ENCODE measurements at places on chromosomes 12 and 14. TPM values are rescaled to one million over a fixed set of nuclear protein-coding genes. Genes with fewer than 3 reads are reported as not detected.

DNA sequence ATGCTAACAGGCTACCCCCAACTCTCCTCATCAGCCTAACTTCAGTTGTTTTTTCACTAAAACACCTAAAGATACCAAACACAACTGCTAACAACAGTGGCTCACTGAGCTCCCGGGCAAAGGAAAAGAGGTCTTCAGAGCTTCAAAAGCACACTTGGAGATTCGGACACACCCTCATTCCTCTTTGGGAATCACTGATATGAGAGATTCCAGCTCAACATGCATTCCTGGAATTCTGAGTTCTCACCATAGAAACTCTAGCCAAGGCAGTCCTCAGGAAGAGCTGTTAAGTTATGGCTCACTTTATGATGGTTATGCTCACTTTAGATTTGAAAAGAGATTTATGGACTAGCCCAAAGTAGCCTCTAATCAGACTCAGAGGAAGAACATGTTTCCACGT is 40.1 kb downstream of the STXBP6 start:
- DNase-seq = peak; percentile 64

- peak; percentile 29 for DNase-seq
These were observed 143.5 kb downstream of the PAX9 start for GRCh38 chr14:36805131-36805559.

DNA sequence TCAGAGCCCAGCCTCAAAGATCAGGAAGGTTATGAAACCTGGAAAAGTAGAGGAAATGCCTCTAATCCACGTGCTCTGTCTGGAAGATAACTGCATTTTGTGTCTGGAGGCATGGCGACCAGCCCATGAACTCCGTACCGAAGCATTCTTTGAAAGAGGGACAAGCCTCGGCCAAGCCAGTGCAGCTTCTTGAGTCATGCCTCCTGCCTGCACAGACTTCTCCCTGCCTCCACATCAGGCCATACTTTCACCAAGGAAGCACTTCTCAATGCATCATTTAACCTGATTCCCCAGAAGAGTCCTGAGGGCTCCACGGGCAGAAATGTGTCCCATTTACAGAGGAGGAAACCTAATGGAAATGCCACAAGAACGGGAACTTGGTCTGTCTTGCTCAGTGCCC is 3.4 kb downstream of the ACTN1 start:
- DNase-seq = no peak

GRCh38 chr12:53514628-53515290 is 7.5 kb upstream of the NPFF start:
- DNase-seq = no peak

GRCh38 chr12:48067250-48067938 is 38.5 kb downstream of the SENP1 start:
- no peak for DNase-seq

- DNase-seq = no peak
These were observed 42.2 kb upstream of the KTN1 start for GRCh38 chr14:55537782-55538181.

GRCh38 chr12:15899282-15899870 is 11.8 kb upstream of the DERA start:
- DNase-seq = peak; percentile 50

DNA sequence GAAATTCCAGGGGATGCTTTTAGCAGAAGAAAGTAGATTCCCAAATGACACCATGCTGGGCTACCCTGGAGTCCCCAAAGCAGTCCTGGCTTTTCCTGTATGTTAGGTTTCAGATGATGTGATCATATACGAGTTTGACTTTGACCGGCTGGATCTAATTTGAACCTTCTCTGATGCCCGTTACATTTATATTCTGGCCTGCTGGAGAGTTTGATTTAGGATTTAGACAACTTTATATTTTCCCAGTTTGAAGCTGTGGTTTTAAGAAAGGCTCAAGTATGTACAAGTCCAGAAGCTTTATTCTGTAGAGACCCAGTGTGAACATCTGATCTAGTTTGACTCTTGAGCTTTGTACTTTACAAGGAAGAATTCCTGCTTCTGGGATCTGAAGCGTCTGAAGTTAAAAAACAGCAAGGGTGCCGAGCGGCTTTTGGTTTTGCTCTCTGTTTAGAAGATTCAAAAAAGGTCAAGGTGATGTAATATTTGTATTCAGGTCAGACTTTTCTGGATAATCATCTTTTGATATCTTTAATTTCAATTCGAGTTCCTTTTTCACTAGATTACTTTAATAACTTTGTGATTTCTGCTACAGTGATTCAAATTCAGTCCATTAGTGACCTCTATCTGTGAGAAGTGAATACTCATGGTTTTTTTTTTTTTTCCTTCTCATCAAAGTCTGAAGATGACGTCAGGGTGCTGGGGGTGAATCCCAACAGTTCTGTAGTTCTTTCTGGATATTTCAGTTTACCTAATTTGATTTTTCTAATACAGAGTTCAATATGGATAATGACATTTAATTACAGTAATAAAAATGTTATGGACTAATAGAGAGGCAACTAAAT is 6.3 kb downstream of the FLRT2 start:
- DNase-seq = peak; percentile 50

DNA sequence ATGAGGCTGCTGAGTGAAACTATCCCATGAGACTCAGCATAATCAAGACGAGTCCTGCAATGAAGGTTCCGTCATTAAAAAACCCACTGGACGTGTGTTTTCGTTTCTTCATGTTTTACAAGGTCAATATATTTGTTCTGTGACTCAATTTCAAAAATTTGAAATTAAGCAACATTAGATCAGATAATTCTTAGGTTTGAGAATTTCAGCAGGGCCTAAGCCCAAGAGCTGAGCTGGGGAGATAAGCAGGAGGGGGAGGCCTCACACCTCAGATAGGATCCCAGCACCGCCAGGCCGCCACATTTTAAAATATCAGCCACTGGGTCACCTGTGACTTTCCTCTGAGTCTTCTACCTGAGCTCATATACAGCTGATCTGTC is 13.3 kb downstream of the STX2 start:
- DNase-seq = no peak

DNA sequence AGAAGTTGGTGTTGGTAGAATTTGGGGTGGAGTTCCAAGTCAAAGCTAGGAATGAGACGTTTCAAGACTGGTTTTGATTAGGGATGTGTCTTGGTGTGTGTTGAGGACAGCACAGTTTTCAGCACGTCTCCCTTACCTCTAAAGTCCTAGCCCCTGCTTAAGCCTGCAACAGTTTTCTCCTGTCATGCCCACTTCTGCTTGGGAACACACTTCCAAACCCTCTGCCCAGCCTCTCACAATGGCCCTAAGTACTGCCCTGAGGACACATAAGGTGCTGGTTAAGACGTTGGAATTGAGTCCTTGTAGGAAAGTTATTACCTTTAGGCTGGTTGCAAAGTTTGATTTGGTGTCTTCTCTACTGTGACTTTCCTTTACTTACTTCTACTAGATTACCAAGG is 710 bp upstream of the BMAL2 start:
- no peak for DNase-seq

- peak; percentile 67 for DNase-seq
These were observed 2.6 kb downstream of the DIO3 start for GRCh38 chr14:101563654-101564443.

DNA sequence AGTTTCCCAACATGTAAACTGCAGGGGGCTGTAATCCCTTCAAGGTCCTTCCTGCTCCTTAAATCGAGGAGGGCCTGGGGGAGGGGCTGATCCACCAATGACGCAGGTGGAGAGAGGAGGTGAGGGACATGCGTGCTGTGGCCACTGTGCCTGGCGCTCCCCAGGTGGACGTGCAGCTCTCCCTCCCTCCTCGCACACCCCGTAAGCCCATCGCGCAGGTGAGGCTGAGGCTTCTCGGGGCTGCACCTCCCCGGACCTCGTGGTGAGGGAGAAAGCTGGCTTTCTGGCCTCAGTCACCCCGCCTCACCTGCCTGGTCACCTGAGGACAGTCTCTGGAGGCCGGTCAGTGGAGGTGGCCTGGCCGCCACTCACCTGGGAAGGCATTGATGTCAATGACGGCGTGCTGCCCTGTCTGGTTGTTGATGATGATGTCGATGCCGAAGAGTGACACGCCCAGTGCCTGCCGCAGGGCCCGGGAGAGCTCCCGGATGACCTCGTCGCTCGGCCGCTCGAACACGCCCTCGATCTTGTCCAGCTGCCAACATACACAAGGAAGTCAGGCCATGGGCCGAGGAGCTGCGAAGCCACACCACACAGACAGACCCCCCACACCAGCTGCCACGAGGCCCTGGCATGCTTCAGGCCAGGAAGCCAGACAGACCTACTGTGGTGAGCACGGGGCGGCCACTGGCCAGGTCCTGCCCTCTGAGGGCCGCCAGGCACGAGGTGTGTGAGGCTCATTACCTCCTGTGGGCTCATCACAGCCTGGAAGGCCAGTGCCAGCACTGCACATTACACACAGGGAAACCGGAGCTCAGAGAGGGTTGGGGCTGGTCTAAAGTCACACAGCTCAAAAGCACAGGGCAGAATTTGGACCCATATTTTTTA is 23.3 kb downstream of the CHGA start:
- no peak for DNase-seq

- peak; percentile 12 for DNase-seq
These were observed 9.2 kb downstream of the GLIPR1 start for GRCh38 chr12:75489613-75490210.

DNA sequence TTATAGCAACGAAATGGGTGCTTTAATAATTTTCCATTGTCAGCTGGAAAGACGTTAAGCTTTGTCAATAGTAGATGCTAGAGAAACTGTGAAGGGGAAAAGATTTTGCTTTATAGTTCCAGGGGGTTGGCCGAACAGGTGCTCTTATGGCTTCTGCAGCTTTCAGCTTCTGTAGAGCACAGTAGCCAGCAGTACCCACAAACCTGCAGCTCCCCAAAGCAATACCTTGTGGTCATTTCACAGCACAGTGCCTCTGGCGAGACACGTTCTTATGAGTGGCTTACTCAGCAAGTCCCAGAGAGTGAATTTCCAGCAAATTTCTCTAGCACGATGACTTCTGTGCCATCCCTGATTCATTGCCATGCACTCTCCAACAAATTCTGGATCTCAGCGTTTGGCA is 416.3 kb upstream of the ATP2B1 start:
- DNase-seq = no peak

DNA sequence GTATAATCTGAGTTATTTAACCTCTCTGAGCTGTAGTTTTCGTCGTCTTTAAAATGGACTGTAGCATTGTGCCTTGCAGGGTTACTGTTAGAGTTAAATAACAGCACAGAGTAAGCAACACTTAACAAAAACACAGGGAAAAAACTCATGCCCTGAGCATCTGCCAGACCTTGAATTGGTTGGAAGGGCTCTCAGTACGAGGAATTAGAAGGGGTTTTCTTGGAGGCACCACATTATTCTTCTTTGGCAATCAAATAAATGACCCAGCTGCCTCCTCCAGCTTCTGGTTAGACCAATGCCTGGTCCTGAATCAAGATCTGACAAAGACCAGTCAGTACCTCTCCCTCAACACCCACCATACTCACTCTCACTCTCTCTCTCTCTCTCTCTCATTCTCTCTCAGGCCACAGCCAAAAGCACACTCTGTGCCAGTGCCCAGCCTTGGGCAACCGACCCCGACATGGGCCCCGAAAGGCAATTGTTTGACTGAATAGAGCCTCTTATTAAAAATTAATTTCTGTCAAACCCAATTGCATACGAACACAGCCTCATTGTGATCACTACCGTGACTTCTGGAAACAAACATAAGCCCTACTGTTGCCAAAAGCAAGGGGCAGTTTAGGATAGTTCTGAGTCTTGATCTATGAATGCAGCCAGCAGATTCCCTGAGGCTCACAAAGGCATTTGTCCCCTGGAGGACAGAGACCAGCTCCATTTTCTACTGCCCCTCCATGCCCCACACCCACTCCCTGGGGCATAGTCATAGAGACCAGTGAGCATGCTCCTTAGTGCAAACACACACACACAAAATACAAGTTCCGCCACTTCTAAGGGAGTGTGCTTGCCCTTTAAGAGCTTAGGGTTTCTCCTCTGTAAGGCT is 23.9 kb downstream of the DUSP6 start:
- no peak for DNase-seq

- DNase-seq = no peak
These were observed 51.9 kb downstream of the GALNT9 start for GRCh38 chr12:132277374-132277941.

DNA sequence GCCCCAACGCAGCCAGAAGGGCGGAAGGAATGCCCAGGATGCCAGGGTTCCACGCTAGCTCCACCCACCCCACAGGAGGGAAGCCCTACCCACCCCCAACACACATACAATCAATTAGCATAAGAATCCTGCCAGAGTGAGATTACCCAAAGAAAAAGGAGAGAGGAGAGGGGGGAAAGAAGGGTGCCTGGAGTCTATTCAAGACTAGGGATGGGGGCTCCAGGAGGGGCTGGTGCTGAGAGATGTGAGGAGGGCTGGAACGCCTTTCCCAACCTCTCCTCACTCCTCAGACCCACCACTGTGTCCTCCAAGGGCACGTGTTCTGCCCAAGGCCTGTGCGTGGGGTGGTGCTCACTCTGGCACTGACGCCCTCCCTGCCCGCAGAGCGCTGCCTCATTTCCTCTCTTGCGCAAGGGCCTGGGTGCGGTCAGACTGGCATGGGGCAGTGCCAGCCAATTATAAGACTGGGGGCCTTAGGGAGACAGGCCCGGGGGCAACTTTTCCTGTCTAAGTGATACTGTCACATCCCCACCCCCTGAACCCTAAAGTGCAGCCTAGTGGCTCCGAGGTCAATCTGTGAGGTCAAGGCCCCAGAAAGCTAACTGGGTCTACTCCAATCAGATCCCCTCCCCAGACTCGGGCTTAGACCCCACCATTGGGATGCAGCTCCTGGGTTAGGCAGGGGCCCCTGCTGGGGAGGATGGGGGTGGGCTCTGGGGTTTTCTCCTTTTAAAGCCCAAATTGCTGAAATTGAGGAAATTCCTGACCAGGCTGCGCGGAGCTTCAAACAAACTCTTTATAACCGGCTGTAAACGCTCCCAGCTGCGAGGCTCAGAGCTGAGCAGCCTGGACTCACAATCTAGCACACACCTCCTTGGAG is 10.2 kb upstream of the ITGB7 start:
- DNase-seq = peak; percentile 96

GRCh38 chr12:82650627-82651337 is 35.9 kb upstream of the TMTC2 start:
- no peak for DNase-seq

- no peak for DNase-seq
These were observed 54.7 kb downstream of the SLC6A12 start for GRCh38 chr12:159156-159782.

DNA sequence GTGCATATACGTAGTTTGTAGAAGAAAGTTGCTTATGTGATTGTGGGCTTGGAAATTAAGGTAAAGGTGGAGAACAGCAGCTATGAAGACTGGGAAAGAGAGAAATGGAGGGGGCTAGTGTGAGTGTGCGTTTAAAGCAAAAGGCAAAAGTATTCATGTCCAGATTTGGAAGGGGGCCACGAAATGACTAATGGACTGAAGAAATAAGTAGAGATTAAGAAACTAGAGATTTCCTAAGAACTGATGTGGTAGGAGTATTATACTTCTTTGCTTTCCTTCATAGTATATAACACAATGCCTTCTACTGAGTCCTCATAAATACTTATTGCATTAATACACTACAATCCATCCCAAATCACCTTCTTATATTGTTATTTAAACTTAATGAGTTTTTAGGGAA is 298.6 kb upstream of the NOVA1 start:
- DNase-seq = no peak

The AMDHD1 gene
- 0.21 TPM for total RNA-seq

The GLT8D2 gene
- total RNA-seq = 8.5 TPM

The CMTM5 gene
- total RNA-seq = 0.27 TPM

The CTSG gene
- not detected for total RNA-seq

The RILPL2 gene
- 1.4 TPM for total RNA-seq

Measured in GM23338 (cell line).